Upper lobe of right lung (tissue), 1 donor: ENCODE measurements at places on chromosomes 3 and 15. TPM values are rescaled to one million over a fixed set of nuclear protein-coding genes. Genes with fewer than 3 reads are reported as not detected.

DNA sequence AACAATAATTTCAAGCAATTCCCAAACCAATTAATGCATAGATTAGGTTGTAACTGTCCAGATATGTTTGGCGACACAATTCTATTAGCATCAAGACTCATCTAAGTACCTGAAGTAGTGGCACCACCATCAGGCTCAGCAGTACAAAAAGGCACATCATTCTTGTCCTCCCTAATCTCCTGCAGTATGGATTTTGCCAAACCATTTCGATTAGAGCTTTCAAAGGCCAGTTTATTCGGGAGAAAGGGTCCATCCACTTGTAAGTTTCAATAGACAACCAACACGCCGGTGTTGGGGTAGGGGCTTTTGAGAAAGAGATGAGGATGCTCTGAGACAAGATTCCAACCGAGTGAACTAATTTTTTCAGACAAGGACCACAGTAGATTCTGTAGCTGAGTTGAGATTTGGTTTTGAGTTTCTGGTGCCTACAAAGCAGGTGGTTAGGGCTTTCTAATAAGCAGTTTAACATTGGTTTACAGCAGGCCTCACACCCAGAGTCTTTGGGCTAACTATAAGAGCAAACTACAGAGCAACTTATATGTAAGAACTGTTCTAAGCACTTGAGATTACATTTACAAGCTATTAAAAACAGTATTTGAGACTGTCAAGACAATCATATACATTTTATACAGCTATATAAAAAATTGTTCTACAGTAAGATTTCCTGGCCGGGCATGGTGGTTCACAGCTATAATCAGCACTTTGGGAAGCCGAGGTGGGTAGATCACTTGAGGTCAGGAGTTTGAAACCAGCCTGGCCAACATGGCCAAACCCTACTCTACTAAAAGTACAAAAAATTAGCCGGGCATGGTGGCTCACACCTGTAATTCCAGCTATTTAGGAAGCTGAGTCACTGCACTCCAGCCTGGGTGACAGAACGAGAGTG is 4.5 kb downstream of the RPL22L1 start:
- no peak overlapping the region for H3K27ac ChIP-seq
- peaks cover 38% of the 10 kb centered on the region for H3K36me3 ChIP-seq

GRCh38 chr3:12963922-12964701 is 109.1 kb downstream of the IQSEC1 start:
- H3K27ac ChIP-seq, result peak overlapping the region; percentile 36
- H3K27me3 ChIP-seq, result no peaks in the 10 kb centered on the region
- H3K36me3 ChIP-seq, result no peaks in the 10 kb centered on the region
- DNase-seq, result no peak
- H3K4me3 ChIP-seq, result no peak overlapping the region
- peaks cover 70% of the 10 kb centered on the region for H3K4me1 ChIP-seq

- no peak overlapping the region for H3K4me3 ChIP-seq
- no peak overlapping the region for H3K27ac ChIP-seq
- H3K36me3 ChIP-seq, result no peaks in the 10 kb centered on the region
- no peaks in the 10 kb centered on the region for H3K27me3 ChIP-seq
- H3K4me1 ChIP-seq, result no peaks in the 10 kb centered on the region
These were observed 4.9 kb downstream of the EPB42 start for GRCh38 chr15:43215961-43216360.

GRCh38 chr3:182597621-182598041 is 195.7 kb upstream of the ATP11B start:
- H3K36me3 ChIP-seq, result no peaks in the 10 kb centered on the region
- H3K27ac ChIP-seq, result no peak overlapping the region
- no peaks in the 10 kb centered on the region for H3K4me1 ChIP-seq
- H3K27me3 ChIP-seq, result no peaks in the 10 kb centered on the region
- H3K4me3 ChIP-seq, result no peak overlapping the region

GRCh38 chr3:39505866-39506742 is 38.6 kb downstream of the MOBP start:
- peaks cover 6% of the 10 kb centered on the region for H3K4me1 ChIP-seq
- no peak overlapping the region for H3K27ac ChIP-seq
- no peaks in the 10 kb centered on the region for H3K36me3 ChIP-seq
- no peak for DNase-seq
- H3K4me3 ChIP-seq, result no peak overlapping the region
- H3K27me3 ChIP-seq, result peaks cover 21% of the 10 kb centered on the region

DUOXA1 gene
- total RNA-seq, result 138 TPM

DNA sequence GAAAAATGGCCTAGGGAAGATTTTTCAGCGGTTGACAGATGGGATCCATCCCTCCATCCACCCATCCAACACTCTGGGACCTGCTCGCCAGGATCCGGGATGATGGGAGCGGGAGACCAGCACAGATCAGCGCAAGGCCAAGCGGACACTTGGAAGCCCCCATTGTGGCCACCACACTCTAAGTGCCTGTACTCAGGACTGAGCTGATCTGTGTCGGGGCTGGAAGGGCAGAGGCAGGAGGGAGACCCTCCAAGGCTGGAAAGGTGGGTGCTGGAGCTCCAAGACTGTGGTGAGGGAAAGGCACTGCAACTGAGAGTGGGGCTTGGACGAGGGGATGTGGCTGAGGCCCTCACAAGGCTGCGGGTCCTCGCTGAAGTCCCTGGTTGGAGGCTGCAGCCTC is 91.8 kb upstream of the TRPM1 start:
- H3K4me1 ChIP-seq, result no peaks in the 10 kb centered on the region
- no peaks in the 10 kb centered on the region for H3K36me3 ChIP-seq
- H3K27me3 ChIP-seq, result no peaks in the 10 kb centered on the region
- no peak overlapping the region for H3K27ac ChIP-seq

DNA sequence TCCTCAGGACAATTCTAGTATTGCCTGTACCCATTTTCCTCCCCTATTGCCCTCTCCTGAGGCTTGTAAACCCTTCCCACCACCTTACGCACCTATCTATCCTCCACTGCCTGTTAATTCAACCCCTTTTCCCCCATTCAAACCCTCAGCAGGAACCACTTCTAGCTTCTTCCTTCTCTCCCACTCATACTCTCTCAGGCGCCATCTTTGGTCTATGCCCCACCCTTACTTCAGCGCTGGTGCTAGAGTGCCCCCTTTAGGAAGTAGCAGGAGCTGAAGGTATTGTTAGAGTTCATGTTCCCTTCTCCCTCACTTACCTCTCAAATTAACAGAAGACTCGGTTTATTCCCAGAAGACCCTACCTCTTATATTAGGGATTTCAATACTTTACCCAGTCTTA is 121.8 kb upstream of the NLGN1 start:
- no peaks in the 10 kb centered on the region for H3K4me1 ChIP-seq
- no peaks in the 10 kb centered on the region for H3K36me3 ChIP-seq
- DNase-seq, result no peak

DNA sequence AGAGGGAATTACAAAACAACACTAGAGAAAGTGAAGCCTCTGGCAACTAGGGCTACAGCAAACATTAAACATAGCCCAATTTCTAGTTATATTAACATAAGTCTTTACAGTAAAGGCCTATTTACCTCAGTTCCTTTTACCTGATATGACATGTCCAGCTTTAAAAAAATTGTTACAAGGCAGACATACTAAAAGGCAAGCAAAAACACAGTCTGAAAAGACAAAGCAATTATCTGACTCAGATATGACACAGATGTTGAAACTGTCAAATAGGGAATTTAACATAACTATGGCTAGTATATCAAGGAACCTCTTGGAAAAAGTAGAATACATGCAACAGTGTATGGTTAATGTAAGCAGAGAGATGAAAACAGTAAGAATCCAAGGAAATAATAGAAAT is 238.6 kb downstream of the RAP2B start:
- no peak overlapping the region for H3K4me3 ChIP-seq
- no peaks in the 10 kb centered on the region for H3K36me3 ChIP-seq
- H3K4me1 ChIP-seq, result no peaks in the 10 kb centered on the region
- H3K27me3 ChIP-seq, result no peaks in the 10 kb centered on the region
- DNase-seq, result no peak

- H3K27ac ChIP-seq, result no peak overlapping the region
- H3K4me3 ChIP-seq, result no peak overlapping the region
- peaks cover 20% of the 10 kb centered on the region for H3K36me3 ChIP-seq
- H3K4me1 ChIP-seq, result peaks cover 12% of the 10 kb centered on the region
These were observed 12.9 kb downstream of the C15orf62 start for GRCh38 chr15:40782609-40783227.

NEIL1 gene
- 42.1 TPM for total RNA-seq

DNA sequence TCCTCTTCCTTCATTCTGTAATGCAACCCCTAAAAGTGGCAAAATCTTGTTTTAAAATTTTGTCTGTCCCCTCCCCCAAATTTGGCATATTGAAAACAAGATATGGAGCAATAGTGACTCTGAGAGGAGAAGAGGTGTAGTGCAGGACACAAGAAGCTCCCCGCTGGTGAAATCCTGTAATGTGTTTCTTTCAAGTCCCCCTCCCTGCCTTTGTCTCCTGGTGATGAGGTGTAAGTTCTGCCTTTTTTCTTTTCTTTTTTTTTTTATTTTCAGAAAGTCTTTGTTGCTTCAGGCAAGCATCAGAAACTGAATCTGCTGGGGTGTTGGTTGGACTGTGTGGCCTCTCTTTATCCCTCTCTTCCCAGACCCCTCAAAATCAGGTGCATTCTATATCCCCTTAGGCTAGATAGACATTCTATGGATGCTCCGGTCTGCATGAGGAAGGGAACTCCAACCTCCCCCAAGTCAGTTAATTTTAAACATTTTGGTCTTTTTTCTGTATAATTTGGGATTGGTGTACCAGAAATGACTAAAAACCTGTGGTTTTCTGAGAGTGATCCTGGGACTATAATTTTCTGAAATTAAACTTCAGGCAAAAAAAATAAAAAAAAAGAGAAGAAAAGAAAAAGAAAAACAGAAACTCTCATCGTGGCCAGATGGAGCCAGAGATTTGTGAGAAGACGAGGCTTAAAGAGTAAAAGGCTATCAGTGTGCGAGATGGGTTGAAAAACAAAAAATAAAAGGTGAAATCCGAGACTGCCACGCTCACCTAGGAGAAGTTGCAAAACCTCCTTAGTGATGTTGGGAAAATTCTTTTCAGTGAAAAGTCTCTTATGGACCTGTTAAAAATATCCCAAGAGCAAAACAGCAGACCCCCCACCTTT is 21.4 kb downstream of the ACKR2 start:
- no peaks in the 10 kb centered on the region for H3K27me3 ChIP-seq
- H3K36me3 ChIP-seq, result no peaks in the 10 kb centered on the region
- no peak for DNase-seq
- H3K4me3 ChIP-seq, result no peak overlapping the region

ACOX2 gene
- 20.1 TPM for total RNA-seq

DNA sequence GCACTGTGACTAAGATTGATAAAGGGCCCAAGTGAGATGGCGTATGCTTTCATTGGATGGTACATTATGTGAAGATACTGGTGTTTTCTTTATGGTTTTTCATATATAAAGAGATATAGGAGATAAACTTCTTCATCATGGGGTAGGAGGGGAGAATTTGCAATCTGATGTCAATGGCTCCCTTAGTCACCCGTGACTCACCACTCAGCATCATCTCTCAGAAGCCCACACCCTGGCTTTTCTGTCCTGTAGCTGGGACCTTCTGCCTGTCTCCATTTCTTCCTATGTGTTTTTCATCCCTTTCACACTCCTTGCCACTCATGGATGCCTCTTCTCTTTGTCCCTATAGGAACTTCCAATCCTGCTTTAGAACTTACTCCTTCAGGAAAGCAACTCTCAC is 114.3 kb upstream of the SEMA6D start:
- no peak for DNase-seq
- no peaks in the 10 kb centered on the region for H3K36me3 ChIP-seq
- no peak overlapping the region for H3K27ac ChIP-seq
- no peaks in the 10 kb centered on the region for H3K4me1 ChIP-seq

DNA sequence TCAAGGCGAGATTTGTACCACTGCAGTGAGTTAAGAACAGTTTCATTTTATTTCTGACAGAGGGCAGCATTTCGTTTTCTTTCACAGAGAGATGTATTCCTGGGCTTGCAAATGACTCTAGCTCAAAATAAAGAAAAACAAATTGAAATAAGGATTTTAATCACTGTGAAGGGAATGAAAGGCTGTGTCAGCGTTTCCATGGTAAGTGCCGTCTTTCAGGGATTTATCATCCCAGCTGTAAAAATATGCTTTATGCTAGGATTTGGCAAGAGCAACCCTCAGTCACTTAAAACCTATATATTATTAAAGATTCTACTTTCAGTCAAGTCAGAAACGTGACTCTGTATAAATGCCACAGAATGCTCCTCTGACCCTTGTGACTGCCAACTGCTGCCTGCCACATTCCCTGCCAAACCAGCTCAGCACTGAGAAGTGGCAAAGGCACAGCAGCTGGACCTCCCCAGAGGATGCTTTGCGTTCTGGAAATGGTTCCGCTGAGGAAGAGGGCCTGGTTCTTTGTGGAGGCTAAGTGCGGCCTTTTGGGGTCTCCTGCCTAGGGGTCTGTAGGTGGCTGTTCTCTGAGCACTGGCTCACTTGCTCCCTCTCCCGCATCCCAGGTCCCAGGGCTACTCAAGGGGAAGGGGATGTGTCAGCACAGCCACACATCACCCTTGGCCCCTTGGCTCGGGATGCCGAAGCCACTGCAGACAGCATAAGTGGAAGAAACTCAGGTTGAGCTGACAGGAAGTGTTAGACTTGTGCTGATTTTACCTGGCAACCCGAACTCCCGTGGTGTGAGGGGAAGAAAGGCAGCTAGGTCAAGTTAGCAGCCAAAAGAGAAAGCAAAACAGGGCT is 56.6 kb upstream of the POMGNT2 start:
- no peaks in the 10 kb centered on the region for H3K27me3 ChIP-seq
- peaks cover 8% of the 10 kb centered on the region for H3K4me1 ChIP-seq
- peak overlapping the region; percentile 60 for H3K27ac ChIP-seq
- no peak overlapping the region for H3K4me3 ChIP-seq
- no peak for DNase-seq
- H3K36me3 ChIP-seq, result no peaks in the 10 kb centered on the region

DNA sequence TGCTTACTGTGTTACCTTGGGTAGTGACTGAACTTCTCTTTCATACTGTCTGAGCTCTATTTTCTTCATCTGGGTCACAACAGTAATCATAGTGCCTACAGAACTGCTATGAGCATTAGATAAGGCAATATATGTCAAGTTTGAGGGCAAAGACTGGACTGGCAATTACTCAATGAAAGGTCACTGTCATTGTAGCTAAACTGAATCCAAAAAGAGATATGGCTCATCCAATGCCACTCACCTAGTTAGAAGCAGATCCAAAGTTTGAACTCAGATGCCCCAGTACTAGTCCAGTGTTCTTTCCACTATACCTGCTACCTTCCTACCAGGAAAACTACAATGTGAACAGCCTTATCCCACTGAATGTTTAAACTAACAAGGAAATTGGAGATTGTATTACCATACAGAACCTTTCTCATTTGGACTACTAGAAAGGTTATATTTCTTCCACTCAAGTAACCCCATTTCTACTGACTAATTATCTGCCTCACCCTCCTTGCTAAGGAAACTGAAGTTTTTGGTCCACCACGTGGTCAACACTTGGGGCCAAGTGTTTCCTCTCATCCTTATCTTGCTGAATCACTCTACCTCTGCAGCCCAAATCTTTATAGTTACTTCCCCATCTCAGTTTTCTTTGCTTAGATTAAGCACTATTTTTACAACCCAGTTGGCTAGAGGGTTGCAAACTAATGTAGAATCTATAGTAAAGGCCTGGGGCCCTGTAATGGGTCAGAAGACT is 202.3 kb upstream of the LPP start:
- H3K27ac ChIP-seq, result no peak overlapping the region
- no peaks in the 10 kb centered on the region for H3K27me3 ChIP-seq
- no peak overlapping the region for H3K4me3 ChIP-seq
- peaks cover 14% of the 10 kb centered on the region for H3K4me1 ChIP-seq
- no peak for DNase-seq
- no peaks in the 10 kb centered on the region for H3K36me3 ChIP-seq

- no peaks in the 10 kb centered on the region for H3K36me3 ChIP-seq
- H3K4me3 ChIP-seq, result peak overlapping the region; percentile 42
- DNase-seq, result no peak
These were observed 129.7 kb upstream of the SMAD3 start for GRCh38 chr15:66935688-66936087.

GRCh38 chr3:13894096-13894806 is 14.4 kb upstream of the WNT7A start:
- H3K4me3 ChIP-seq, result no peak overlapping the region
- no peaks in the 10 kb centered on the region for H3K27me3 ChIP-seq
- H3K27ac ChIP-seq, result no peak overlapping the region
- no peaks in the 10 kb centered on the region for H3K36me3 ChIP-seq
- DNase-seq, result no peak
